ENCODE measurements at places on chromosomes 5 and 9.

DNA sequence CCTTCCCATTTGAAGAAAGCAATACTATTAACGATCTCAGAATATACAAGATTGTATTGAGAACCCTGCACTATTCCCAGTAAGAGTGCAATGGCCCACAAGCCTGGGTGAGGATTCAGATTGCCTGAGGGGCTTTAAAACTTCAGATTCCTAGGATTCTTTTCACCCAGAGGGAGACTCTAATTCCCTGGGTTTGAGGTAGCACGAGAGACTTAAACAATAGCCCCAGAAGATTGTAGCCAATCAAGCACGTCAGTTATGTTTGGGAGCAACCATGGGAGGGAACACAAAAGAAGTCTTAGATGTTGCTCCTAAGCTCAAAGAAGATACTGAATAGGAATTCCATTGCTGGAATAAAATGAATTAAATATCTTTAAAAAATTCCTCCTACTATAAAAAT, 17.9 kb downstream of the MRPS27 start:
- DNase-seq = no peak

DNA sequence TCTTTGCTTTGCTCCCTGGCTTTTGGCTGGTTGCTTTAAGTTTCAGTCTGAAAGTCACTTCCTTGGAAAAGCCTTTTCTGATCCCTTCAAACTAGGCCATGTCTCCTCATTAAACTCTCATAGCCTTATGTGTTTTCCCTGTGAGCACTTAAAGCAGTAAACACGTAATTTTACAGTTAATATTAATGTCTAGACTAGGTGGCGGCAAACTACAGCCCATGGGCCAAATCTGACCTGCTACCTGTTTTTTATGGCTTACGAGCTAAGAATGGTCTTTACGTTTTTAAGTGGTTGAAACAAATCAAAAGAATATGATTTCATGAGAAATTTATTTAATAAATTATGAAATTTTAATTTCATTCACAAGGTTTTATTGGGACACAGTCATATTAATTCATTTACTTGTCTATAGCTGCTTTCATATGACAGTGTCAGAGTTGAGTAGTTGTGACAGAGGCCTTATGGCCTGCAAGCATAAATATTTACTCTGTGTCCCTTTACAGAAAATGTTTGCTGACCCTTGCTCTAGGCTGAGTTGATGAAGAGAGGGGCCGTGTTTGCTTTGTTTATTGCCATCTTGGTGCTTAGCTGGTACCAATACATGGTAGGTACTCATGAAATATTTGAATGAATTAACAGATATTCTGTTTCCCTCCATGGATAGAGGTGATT, 7.4 kb downstream of the SLC44A1 start:
- no peak for DNase-seq

DNA sequence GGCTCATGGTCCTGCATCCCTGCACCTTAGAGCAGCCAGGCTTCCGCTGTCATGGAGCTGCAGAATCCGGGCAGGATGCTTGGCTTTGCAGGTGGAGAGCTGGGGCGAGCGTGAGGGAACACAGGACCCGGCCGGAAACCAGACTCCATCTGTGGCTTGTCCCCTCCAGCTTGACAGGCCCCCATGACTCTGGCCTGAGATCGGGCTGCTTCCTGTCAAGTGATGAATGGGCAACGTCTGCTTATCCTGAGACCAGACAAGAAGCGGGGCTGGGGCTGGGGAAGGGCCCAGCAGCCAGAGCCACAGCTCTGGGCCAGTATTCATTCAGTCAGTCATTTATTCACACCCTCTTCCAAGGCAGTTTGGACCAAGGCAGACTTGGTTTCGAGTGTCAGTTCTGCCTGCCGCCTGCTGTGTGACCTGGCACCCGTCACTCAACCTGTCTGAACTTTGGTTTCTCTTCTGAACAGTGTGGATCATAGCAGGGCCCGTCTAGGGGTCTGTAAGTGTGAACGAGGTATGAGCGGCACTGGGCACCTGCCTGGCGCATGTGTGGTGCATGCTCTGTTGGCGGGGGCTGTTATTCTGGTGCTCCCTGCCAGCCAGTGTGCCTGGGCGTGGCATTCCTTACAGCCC, 37.5 kb downstream of the NEK6 start:
- no peak for DNase-seq

GRCh38 chr5:90365328-90365727, 44.2 kb downstream of the CETN3 start:
- DNase-seq = no peak
